ENCODE measurements at places on chromosomes 1 and 21.

- peak; percentile 9 for DNase-seq
Measured at GRCh38 chr1:114558544-114558943, 22.9 kb downstream of the BCAS2 start.

GRCh38 chr1:80818211-80818610 is 982.5 kb upstream of the ADGRL2 start:
- no peak for DNase-seq

DNA sequence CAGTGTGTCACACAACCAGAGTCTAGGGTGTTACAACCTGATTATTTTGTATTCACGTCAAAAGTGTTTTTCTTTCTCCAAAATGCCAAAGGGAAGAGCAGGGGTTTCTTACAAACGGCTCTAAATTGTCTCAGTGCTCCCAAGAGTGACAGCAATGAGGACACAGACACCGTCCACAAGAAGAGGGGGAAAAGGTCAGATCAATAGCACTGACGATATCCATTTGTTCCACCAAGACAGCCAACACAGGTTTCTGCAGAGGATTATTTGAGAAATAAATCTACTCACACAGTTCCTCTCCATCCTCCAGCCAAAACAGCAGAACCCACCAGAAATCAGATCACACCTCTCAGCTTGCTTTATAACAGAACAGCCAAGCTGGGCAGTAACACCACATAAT is 193.9 kb downstream of the SEC16B start:
- DNase-seq = no peak

GRCh38 chr1:88985032-88985431 is 7.4 kb downstream of the KYAT3 start:
- DNase-seq = peak; percentile 89

- DNase-seq = no peak
Measured at GRCh38 chr1:28056129-28056925, 32.1 kb downstream of the EYA3 start.

GRCh38 chr1:58367217-58367616 is 179.3 kb downstream of the OMA1 start:
- no peak for DNase-seq

GRCh38 chr1:172600615-172601014 is 58.3 kb upstream of the FASLG start:
- DNase-seq = peak; percentile 10

- DNase-seq = no peak
Measured at GRCh38 chr1:31396633-31397351, 16.2 kb upstream of the SERINC2 start.

GRCh38 chr1:167106119-167106461 is 12.2 kb downstream of the STYXL2 start:
- DNase-seq = no peak

DNA sequence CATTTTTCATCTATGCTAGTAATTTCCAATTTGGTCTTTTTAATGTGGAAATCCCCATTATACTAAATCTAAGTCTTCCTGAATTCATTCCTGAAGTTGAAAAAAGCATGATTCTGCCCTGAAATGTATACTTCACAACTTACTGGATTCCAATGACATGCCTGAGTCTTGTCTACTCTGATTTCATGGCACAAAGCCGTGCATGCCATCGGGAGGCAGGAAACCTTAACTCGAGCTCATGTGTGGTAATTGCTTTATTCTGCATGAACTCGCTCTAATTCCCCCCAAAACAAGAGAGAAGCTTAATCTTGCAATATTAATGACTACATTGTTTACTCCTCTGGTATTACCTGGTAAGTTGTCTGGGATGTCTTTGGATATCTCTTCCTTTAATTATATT is 39.6 kb upstream of the PBX1 start:
- no peak for DNase-seq

DNA sequence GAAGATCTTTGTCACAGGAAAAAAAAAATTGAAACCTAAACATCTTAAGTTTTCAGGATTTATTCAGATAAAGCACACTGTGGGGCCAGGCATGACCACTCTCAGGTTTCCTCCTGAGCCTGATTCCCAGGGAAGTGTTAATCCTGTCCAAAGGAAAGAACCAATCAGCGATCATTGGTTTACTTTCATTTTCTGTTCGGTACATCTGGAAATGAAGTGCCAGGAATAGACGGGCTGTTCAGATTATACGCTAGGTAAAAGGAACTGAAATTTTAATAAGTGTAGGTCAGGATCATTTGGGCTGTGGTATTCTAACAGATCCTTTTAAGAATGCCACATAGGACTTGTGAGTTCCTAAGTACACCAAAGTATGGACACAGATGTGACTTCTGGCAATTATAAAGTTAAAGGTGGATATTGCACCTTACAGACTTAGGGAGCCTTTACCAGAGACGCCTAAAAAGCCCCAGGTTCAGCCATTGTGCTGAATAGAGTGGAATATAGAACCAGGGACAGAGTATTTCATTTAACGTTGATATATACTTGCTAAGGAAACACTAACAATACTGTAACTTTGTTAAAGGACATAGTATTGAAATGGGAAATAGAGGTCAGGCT is 9.3 kb upstream of the CACYBP start:
- peak; percentile 17 for DNase-seq

GRCh38 chr1:116986421-116987255 is 14.9 kb upstream of the CD101 start:
- no peak for DNase-seq

GRCh38 chr21:29238967-29239290 is 59.8 kb upstream of the BACH1 start:
- DNase-seq = peak; percentile 71

DNA sequence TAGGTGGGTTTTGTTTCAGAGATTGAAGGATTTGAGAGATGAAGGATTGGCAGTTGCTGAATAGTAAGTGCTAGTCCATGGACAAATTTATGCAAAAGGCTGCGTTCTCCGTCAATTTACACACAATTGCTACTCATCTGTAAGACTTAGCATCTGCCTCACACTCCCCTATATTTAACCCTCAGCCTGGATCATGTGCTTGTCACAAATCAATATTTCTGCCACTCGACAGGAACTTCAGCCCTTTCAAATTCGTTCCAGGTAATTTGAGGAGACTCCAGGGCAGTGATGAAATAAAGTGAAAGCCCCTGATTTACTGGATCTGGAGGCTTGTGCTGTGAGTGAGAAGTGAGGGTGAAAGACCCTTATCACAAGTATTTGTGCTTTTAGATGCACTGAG is 105.6 kb upstream of the UBE2U start:
- DNase-seq = no peak

DNA sequence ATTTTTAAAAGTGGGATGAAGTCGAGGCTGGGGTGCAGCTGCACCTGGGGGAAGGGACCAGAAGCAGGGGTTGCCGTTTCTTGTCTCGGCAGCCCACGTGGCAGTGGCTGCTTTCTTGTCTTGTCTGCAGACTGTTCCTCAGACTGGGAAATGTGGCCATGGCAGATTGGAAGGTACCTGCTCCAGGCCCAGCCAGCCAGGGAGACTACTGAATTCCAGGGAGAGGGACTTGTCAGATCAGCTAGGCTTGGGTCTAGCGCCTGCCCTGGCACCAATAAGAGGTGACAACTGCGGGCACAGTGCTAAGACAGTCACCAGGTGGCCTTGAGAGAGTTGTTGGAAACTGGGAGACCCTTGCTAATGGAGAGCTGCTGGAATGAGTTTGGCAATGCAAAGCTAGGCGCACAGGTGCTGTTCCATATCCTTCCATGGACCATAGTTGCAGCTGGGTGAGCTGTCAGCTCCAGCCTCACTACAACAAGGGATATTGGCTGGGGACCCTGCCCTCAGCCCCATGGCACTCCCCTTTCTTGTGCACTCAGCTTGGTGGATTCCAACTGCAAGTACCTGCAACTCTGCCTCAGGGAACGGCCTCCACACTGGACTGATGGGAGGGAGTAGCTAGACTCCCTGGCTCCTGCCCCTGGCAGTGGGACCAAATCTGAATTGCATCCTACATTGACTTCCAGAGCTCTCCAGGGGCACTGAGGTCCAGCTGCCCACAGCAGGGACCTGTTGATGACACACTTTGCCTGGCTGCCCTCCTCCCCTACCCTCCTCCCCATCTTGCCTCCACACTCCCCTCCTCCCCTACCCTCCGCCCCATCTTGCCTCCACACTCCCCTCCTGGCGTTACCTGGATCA is 9.9 kb upstream of the IL22RA1 start:
- DNase-seq = no peak

- DNase-seq = no peak
Measured at GRCh38 chr1:11923827-11924113, 2.5 kb downstream of the KIAA2013 start.

- no peak for DNase-seq
Measured at GRCh38 chr1:232238009-232238408, 391.9 kb downstream of the SIPA1L2 start.

DNA sequence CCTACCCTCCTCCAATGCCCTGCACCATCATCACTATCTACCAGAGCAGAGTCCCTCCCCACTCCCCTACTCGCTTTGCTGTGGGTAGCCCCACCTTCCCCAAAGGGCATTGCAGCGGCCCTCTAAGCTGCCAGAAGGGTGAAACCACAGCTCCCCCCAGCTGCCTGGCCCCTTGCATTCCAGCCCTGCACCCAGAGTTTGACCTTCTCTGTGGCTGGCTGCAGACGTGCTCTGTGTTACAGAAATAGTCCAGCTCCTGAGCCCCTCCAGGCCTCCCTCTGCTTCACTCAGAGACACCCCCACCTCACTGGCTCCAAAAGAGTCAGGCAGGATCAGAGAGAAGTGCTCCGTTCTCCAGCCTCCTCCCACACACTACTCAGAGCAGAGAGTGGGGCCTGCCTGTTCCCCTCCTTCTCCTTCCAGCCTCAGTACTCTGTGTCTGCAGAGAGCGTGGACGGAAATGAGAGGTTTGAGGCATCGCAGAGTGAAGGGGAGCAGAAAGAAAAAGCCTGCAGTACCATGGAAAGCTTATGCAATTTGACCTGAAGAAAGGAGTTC is 63.2 kb downstream of the PLEKHA6 start:
- DNase-seq = peak; percentile 97

DNA sequence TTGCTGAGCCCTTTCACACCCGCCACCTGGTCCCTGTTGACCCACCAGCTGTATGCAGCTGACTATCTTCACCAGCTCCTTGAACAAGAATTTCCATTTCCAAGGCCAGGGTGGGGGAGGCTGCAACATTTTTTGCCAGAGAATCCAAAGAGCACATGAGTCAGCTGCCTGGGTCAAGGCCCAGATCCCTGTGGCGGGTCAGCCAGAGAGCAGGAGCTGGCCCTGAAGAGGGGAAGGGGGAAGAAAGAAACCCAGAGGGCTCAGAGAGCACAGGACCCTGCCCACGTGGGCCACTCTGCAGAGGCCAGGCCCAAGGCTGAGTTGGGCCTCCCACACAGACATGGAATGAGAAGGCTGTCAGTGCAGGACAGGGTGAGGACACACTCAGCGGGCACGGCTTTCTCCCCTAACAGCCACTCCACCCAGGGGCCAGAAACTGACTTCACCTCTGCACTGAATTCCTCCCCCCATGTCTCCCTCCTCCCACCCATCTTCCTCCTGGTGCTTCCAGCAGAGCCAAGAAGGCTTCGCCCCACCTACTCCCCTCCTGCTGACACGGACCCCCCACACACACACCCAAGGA is 28.9 kb downstream of the S100A6 start:
- DNase-seq = peak; percentile 97

- no peak for DNase-seq
Measured at GRCh38 chr1:205168291-205168690, 43.2 kb downstream of the DSTYK start.

DNA sequence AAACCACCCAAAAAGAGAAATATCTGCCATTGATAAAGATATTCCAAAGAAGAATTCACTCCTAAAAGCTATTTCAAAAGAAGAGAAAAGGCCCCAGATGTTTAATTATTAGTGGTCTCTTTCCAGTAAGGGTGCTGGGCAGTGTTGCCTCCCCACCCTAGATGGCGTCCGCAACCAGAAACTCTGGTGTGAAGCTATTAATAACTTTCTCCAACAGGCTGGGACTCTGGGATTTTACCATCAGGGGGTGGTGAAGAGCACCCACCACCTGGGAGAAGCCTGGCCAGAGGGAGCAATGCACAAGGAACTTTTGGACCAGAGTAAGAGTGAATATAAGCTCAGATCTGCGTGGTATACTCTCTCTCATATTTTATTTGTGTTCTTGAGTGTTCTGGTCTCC is 115.4 kb upstream of the TIAM1 start:
- no peak for DNase-seq

DNA sequence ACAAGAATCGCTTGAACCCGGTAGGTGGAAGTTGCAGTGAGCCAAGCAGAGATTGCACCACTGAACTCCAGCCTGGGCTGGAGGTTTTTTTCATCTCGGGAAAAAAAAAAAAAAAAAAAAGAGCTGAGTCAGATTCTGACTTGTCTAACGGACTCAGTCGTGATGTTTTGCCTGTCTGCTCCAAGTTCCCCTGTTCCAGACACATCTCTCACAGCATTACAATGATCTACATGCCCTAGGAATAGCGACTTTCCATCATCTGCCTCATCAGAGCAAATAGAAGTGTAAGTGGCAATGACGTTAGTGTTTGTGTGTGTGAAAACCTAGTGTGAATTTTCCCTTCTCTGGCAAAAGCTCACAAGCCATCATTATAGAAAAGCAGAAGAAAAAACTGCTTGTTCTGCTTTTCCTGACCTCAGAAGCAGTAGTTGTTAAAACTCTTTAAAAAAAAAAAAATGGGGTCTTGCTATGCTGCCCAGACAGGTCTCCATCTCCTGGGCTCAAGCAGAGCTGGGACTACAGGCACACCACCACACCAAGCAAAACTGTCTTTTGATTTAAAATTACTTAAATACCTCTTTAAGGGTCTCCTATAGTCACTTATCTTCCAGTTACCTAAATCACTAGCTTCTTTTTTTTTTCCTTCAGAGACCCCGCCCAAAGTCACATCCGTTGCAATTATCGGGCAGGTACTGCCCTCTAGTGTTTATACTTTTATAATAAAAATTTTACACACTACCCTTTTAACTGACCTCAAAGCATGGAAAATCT is 37.3 kb downstream of the PLEKHO1 start:
- peak; percentile 58 for DNase-seq

DNA sequence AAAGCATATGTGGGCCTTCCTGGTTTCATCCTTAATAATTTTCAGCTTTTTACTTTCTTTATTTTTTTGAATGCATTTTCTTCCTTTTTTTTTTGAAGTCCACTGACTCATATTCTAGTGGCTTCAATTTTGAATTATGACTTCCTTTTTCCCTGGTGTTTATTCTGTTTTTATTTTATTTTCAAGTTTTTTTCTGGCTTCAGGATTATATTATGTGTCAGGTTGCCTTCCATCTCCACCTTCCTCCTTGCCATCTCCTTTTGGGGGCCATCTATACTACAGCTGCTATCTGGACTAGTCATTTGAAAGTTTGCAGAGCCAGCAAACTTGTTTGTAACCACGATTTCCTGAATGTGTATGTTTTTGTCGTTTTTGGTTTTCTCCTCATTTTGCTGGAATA is 117.6 kb downstream of the LEPR start:
- no peak for DNase-seq

DNA sequence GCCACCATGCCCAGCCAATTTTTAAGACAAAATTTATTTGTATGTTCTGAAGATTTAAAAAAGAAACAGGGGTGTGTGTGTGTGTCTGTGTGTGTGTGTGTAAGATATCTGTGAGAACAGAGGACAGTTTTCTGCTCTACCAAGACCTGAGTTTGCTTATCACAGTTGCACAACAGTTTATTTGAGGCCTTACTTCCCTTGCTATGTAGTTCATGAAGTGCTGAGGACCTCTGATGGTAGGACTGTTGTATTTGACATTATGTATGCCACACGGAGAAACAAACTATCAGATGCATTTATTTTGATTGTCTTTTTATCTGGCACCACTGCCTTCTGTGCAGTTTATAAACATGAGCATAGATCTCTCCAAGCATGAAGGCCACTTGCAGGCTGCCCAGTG is 355.2 kb downstream of the PBX1 start:
- DNase-seq = peak; percentile 82

Measured in umbilical cord (tissue), 2 donors.